ENCODE measurements at places on chromosomes 6 and 20.
A peak's percentile ranks its signal among the peaks of the same experiment; 100 is the strongest.

GRCh38 chr20:36035745-36036144 lies 67.4 kb downstream of the CNBD2 start:
- no peak for DNase-seq

DNA sequence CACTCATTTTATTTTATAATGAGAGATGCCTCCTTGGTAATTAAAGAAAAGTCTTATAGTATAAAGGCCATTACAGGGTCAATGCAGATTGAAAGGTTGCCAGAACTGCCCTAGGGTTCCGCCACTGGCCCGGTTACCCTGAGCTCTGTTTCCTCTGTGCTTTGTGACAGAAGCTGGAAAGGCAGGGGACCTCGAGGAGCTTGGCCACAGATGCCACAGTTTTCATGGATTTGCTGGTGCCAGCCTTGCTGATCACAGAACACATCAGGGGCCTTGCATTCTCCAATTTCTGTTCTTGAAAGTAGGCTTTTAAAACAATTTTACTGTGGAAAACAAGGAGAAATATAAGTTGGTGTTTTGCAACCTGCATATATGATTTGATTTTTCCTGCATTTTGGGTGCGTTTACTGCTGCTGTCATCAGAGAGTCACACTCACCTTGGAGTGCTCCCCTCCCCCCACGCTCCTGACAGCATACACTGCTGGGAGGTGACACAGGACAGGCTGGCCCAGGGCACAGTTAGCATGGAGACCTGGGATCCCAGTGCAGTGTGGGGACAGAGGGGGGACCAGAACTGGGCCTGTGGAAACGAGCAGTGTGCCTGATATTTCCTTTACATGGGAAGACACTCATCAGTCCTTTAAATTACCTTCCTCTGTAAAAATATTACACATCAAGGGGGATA lies 142.8 kb downstream of the CFAP61 start:
- no peak for DNase-seq

- no peak for DNase-seq
Observed at GRCh38 chr20:34552569-34552968, 5.9 kb upstream of the MAP1LC3A start.

DNA sequence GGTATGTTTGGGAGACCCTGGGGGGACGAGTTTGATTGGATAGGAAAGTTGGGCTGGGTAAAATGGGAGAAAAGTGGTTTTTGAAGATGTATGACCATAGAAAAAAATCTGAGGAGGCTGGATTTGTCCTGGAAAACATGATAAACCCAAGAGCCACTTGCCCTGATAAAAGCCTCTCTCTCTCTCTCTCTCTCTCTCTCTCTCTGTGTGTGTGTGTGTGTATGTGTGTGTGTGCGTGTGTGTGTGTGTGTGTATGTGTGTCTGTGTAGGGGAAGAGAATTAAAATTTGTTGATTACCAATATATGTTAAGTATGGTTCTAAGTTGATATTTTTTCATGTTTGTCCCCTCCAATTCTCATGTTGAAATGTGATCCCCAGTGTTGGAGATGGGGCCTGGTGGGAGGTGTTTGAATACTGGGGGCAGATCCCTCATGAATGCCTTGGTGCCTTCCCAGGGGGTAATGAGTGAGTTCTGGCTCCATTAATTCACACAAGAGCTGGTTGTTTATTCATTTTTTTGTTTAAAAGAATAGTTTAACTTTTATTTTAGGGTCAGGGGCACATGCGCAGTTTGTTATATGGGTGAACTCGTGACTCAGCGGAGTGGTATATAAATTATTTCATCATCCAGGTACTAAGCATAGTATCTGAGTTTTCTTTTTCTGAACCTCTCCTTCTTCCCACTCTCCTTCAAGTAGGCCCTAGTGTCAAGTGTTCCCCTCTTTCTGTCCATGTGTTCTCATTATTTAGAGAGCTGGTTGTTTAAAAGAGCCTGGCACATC lies 208.8 kb downstream of the TFAP2B start:
- no peak for DNase-seq

GRCh38 chr6:101231606-101232235 lies 161.8 kb upstream of the GRIK2 start:
- no peak for DNase-seq

DNA sequence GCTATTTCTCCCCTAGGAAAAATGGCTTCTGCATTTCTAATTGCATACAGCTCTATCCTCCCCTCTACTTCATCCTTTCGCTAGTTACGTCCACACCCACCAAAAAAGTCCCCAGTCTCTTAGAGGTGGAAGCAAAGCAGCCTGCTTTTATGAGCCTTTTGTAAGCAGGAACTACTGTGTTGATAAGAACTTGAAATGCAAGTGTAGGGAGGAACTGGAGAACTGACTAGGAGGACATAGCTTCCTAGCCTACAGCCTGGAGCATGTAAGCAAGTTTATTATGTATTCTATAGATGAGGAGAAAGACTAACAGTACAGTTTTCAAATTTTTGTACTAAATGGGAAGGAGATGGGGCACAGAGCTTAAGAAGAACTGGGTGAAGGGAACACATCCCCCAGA lies 10.3 kb downstream of the ARHGAP18 start:
- no peak for DNase-seq

GRCh38 chr6:131292145-131292938 lies 157.1 kb downstream of the AKAP7 start:
- no peak for DNase-seq

GRCh38 chr20:52465991-52466390 lies 274.4 kb upstream of the ZFP64 start:
- no peak for DNase-seq

- DNase-seq = no peak
Observed at GRCh38 chr6:114195631-114196403, 147.0 kb downstream of the HS3ST5 start.

DNA sequence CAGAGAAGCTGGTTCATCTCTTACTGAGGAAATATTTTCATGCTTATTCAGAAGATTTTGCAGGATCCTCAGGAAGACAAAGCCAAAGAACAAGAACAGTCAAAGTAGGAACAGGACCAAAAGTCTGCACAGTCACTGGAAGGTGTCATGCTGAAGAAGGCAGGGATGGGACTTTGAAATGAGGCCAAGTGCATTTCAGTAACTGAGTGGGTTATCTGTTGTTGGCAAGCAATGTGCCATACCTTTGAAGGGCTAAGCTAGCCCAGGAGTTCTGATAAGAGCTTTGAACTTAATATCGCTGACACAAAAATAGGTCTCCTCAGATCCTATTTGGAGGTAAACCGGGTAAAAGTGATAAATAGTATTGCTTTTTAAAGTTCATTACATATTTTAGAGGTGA lies 31.5 kb downstream of the SLC16A10 start:
- no peak for DNase-seq

GRCh38 chr20:44219170-44219730 lies 8.7 kb upstream of the OSER1 start:
- DNase-seq = no peak

- DNase-seq = no peak
Observed at GRCh38 chr20:41218466-41218865, 81.1 kb downstream of the PLCG1 start.

- DNase-seq = no peak
Observed at GRCh38 chr20:6533761-6534479, 233.6 kb upstream of the BMP2 start.

GRCh38 chr20:59137532-59137931 lies 26.1 kb upstream of the ZNF831 start:
- DNase-seq = no peak

DNA sequence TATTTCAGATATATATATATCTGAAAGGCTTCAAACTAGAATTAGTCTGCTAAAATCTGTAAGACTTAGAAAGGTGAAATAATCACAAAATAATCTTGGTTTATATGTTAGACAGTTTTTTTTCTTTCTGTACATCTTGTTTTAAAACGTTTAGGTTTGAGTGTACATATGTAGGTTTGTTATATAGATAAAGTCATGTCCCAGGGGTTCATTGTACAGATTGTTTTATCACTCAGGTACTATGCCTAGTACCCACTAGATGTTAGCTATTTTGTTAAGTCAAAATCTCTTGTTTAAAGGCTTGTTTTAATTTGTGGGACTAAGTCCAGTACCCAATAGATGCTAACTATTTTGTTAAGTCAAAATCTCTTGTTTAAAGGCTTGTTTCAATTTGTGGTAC lies 1339.0 kb upstream of the CITED2 start:
- DNase-seq = no peak

DNA sequence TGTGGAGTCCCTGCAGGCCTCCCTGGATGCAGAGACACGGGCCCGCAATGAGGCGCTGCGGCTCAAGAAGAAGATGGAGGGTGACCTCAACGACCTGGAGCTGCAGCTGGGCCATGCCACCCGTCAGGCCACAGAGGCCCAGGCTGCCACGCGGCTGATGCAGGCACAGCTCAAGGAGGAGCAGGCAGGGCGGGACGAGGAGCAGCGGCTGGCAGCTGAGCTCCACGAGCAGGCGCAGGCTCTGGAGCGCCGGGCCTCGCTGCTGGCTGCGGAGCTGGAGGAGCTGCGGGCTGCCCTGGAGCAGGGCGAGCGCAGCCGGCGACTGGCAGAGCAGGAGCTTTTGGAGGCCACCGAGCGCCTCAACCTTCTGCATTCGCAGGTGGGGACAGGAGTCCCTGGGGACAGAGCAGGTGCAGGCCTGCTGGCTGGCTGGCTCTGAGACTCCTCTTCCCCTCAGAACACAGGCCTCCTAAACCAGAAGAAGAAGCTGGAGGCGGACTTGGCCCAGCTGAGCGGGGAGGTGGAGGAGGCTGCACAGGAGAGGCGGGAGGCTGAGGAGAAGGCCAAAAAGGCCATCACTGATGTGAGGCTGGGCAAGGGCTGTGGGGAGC lies 44.7 kb downstream of the MYH7B start:
- peak; percentile 82 for DNase-seq

DNA sequence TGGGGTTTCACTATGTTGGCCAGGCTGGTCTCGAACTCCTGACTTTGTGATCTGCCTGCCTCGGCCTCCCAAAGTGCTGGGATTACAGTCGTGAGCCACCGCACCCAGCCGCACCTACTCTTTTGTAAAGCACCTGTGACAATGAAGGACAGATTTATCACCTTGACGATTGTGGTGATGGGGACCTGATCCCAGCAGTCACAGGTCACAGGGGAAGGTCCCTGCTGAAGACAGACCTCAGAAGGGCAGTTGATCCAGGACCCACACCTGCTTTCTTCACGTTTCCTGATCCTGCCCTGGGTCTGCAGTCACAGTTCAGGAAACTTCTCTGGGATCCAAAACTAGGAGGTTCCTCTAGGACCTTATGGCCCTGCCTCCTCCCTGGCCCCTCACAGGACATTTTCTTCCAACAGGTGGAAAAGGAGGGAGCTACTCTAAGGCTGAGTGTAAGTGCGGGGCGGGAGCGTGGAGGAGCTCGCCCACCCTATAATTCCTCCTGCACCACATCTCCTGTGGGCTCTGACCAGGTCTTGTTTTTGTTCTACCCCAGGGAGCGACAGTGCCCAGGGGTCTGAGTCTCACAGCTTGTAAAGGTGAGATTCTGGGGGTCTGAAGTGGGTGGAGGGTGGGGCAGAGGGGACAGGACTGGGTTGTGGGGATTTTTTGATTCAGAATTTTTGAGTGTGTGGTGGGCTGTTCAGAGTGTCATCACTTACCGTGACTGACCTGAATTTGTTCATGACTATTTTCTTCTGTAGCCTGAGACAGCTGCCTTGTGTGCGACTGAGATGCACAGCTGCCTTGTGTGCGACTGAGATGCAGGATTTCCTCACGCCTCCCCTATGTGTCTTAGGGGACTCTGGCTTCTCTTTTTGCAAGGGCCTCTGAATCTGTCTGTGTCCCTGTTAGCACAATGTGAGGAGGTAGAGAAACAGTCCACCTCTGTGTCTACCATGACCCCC lies 3.0 kb downstream of the HLA-E start:
- DNase-seq = no peak

GRCh38 chr20:19301843-19302242 lies 89.4 kb downstream of the SLC24A3 start:
- no peak for DNase-seq

- DNase-seq = no peak
Observed at GRCh38 chr20:60727425-60727824, 524.6 kb upstream of the CDH4 start.

DNA sequence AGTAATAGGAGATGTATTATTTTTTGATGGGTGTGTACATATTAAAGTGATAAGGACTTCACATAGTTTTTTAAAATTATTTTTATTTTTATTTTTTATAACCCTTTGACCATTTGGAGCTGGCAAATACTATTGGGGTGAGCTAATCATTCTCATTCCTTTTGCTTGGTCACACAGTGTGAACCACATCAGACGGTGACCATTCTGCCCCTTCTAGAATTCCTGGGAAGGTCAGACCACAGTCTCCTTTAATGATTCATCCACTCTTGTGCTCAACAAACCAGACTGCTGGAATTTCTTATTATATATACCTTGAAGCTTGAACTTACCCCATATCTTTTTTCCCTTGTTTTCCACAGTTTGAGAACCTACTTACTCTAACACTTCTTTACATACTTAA lies 23.9 kb upstream of the PRL start:
- DNase-seq = no peak

DNA sequence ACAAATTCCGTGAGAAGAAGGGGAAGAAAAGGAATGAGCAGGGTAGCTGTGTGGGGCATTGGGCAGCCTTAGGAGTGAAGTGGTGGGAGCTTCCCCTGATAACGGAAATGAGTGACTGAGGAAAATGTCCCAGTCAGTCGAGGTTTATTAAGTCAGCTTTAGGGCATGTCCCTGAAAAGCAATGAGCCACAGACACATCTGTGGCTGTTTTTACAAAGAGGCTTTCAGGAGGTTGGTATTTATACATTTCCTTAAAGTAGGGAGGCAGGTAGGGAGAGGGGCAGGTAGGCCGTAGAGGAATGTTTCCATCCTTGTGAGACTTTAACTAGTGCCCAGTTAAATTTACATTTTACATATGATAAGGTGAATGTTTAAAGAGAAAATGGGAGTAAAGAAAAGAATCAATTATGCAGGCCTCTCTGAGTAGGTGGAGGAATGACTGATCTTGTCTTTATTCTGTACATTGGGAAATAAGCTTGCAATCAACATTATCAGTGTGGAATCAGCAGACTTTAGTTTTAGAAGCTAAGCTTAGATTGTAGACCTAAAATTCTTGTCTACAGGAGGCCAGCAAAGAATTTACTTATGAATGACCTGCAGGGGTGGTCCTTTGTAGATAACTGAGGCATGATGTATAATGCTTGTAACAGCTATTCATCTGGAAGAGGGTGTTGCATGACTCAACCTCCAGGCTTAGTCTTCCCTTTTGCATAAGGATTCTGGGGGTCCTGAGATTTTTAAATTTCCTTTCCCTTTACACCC lies 18.5 kb downstream of the SLC22A2 start:
- no peak for DNase-seq

- DNase-seq = no peak
Observed at GRCh38 chr6:156585859-156586258, 191.3 kb upstream of the ARID1B start.

All from OCI-LY7 (cell line).